Activated CD4-positive, alpha-beta T cell treated with anti-CD3 and anti-CD28 coated beads, Interleukin-2, amount 50 U/mL, for 1 hour (primary cell): ENCODE measurements at places on chromosomes 5 and 9.

DNA sequence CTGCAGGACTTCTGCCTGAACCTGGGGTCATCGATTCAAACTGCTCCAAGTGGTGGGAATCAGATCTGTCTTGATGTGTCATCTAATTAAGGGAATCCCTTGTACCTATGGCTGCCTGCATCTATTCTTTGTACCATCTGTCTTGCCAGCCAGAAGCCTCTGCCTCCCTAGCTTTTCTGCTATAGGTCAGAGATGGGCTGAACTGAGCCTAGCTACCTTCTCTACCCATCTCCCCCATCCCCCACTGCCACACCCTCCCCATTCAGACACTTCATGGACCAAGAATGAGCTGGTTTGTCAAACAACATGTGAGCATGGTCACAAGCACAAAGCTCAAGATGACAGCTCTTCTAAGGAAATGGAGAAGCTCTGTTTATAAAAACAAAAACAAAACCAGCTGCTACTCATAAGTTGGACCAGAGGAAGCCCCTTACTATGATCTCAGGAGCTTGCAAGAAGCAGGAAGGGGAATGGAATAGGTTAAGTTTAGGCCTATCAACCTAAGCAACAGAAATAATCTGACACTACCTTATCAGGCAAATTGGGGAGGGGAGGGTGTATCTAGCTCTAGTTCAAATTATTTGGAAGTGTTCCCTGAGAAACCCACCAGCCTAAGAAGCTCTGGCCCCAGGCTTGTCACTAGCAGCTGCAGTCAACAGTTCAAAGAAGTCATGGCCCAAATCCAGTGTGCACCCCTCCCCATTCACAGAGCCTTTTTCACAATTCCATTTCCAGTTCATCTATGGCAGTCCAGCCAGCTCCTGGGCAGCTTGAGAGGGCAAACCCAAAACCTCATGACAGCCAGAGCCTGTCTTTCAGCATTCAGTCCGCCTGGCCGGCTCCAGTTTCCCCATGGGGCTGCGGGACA is 29.9 kb downstream of the SKP1 start:
- no peak for DNase-seq

GRCh38 chr9:81264516-81264915 is 424.8 kb downstream of the TLE1 start:
- DNase-seq: no peak

- no peak for DNase-seq
Measured at GRCh38 chr9:137740312-137740711, 121.5 kb downstream of the EHMT1 start.

- DNase-seq: no peak
Measured at GRCh38 chr5:134095887-134096589, 18.4 kb upstream of the TCF7 start.
